ENCODE measurements at places on chromosomes 2 and 18.

GRCh38 chr2:123890148-123890547, 134.9 kb upstream of the CNTNAP5 start:
- no peak for DNase-seq

DNA sequence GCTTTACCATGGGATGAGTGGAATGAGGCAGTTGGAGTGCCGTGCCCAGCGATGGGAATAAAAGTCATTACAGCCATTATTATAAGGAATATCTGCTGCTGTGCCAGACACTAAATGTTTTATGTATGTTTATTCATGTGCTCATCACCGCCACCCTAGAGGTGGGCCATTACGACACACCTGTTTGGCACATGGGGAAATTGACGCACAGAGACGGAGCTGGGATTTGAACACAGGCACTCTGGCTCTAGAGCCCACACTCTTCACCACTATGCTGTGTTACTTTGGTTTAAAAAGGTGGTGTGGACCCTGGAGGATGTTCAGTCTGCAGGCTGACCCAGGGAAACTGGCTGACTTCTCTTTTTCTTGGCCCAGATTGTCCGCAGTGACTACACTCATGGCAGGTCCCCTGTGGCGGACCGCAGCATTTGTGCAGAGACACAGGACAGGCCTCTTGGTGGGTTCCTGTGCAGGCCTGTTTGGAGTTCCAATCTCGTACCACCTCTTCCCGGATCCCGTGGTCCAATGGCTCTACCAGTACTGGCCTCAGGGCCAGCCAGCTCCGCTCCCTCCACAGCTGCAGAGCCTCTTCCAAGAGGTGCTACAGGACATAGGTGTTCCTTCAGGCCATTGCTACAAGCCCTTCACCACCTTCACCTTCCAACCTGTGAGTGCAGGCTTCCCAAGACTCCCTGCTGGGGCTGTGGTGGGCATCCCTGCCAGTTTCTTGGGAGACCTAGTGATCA, 1.6 kb downstream of the TMEM177 start:
- no peak for DNase-seq

GRCh38 chr2:49845671-49846070, 691.4 kb upstream of the FSHR start:
- DNase-seq = no peak

DNA sequence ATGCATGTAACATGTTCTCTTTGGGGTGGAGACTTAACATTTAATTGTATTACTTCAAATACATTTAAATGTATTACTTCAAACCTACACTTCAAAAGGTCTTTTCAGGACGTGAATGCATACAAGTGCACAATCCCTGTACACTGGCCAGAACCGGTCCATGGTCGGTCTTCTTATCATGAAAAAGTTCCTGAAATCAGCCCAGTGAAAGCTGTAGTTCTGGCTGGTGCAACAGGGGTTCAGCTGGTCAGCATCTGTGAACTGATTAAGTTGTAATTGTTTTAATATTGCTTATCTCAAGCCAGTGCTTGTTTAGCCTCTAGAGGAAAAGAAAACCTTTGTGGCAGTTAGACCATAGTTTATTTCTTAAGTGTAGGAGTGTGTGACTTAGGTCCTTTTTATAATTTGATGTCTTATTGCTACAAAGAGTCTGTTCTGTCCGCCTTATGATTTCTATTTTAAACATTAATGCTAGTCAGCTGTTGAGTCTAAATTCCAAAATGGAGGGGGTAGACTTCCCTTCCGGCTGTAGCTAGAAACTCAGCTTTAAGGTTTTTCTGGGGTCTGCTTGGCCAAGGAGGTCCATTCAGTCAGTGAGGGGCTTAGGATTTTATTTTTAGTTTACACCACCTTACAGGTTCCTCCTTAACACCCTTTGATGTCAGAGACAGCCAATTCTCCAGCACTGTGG, 768 bp upstream of the CYBRD1 start:
- DNase-seq = no peak

DNA sequence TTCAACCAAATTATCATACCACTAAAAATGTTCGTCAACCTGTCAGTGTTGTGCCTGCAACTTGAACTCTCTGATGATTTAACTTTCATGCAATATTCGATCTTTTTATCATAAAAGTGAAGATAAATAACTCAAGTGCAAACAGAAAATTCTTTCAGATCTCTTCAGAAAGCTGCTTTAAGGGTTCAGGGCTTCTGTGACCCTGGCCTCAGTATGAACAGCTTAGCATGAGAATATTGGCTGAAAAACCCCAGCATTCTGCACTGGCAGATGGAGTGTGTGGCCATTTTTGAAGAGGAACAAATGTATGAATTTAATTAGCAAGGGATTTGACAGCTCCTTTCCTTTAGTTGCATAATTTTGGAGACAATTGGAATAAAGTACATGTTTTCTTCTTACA, 851.4 kb upstream of the SOX11 start:
- no peak for DNase-seq

DNA sequence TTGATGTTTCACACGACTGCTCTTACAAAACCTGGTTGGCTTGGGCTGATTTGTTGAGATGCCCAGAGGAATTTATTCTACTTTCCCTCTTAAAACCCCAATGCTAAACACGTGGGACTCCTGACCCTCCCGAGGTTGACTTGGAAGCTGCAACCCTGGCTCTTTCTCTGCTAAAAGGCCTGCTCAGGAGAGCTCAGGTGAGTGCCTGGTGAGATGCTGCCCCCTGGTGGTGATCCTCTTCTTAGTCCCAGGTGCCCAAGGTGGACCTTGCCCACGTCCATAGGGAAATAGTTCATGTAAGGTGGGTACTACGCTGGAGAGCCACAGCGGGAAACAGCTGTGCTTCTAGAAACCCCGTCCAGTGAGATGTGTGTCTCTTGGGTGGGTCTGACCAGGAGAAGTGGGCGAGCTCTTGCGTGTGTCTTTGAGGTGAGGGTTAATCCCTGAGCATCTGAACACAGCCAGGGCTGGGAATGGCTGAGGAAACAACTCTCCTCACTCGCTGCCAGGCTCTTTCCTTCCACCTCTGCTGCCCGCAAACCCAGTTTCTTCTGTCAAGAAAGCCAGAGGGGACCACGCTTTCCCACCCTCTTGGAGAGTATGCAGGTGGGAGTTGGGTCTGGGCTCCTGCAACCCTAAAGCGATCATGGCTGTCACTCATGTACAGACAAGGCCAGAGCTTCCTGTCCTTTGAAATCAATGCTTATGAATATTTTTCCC, 25.5 kb upstream of the PXDN start:
- no peak for DNase-seq

GRCh38 chr18:79902075-79902474, 49.4 kb downstream of the SLC66A2 start:
- no peak for DNase-seq

DNA sequence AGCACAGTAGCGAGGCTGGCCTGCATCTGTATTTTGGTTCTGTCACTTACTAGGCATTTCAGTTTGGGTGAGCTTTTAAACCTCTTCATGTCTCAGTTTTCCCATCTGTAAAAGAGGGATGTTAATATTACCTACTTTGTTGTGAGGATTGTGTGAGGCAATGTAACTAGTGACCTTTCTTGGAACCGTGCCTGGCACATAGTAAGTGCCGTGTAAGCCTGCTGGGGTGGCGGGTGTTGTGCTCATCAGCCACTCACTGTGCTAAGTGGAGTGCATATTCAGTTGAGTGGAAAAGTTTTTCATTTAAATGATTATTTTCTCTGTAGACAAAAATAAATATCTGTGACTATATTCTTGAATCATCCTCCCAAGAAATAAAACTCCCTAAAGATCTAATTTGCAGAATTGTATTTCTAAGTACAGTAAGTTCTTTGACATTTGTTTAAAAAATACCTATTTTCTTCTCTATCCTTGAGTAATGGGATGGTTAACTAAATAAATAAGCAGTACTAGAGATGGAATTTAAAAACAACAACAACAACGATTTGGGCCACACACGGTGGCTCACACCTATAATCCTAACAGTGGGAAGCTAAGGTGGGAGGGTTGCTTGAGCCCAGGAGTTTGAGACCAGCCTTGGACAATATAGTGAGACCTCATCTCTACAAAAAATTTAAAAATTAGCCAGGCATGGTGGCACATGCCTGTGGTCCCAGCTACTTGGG, 56.7 kb downstream of the MALT1 start:
- DNase-seq = no peak

DNA sequence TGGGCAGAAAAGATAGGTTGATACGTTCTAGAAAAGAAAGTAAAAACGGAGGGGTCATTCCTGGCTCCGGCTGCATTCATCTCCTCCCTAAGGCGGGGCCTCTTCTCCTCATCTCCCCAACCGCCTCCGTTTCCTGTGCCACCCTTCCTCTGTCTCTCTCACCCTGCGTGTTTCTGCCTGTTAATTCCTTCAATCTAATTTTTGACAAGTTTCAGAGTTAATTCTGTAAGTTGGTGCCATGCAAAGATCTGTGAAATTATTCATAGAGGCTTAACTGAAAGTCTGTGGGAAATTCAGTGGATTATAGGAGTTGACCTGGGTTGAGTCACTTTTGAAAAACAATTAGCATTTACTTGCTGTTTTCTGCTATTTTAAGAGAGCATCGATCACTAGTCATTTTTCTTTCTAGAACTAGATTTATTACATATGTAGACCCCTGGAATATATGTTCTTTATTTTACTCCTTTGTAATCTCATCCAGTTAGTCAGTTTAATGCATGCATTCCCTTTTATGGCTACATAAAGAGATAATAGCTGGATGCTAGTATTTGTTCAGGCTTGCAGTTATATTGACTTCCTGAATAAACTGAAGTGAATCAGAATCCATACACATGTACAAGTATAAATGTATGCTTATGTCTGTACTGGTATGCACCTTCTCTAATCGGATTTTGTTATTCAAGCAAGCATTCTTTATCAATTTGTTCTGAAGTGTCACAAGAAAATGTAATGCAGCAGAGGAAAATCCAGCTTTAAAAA, 91.1 kb downstream of the EML6 start:
- DNase-seq = no peak

DNA sequence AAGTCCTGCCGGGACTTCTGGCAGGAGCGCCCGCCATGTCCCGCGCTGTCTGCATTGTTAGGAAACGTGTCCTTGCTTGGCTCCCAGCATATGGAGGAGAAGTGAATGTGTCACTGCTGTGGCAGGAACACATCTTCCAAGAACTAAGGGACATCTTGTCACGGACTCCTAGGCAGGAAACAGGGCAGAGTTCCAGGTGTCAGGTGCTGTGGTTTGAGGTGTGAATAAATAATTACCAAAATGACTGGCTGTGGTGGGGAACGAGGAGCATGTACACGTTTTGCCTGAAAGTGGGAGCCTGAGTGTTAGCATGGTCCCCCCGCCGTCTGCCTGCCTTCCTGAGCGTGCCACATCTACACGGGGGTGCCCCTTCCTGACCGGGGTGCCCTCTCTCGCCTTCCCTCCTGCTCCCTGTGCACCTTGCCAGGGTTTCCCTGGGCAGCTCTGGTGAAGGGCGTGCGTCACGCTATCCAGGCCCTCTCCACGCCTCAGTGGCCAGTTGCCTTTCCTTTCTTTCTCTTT, 237.5 kb downstream of the LDLRAD4 start:
- no peak for DNase-seq

- no peak for DNase-seq
Observed at GRCh38 chr2:189050165-189050712, 76.1 kb downstream of the COL3A1 start.

- no peak for DNase-seq
Observed at GRCh38 chr2:127783101-127783500, 27.9 kb downstream of the WDR33 start.

DNA sequence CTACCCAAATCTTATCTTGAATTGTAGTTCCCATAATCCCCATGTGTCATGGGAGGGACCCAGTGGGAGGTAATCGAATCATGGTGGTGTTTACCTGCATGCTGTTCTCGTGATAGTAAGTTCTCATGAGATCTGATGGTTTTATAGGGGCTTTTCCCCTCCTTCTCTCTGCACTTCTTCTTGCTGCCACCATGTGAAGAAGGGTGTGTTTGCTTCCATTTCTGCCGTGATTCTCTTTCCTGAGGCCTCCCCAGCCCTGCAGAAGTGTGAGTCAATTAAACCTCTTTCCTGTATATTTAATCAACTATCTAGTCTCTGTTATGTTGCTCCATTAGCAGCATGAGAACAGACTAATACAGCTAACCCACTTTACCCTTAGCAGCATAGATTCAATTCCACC, 37.6 kb downstream of the CDC42EP3 start:
- DNase-seq = no peak

DNA sequence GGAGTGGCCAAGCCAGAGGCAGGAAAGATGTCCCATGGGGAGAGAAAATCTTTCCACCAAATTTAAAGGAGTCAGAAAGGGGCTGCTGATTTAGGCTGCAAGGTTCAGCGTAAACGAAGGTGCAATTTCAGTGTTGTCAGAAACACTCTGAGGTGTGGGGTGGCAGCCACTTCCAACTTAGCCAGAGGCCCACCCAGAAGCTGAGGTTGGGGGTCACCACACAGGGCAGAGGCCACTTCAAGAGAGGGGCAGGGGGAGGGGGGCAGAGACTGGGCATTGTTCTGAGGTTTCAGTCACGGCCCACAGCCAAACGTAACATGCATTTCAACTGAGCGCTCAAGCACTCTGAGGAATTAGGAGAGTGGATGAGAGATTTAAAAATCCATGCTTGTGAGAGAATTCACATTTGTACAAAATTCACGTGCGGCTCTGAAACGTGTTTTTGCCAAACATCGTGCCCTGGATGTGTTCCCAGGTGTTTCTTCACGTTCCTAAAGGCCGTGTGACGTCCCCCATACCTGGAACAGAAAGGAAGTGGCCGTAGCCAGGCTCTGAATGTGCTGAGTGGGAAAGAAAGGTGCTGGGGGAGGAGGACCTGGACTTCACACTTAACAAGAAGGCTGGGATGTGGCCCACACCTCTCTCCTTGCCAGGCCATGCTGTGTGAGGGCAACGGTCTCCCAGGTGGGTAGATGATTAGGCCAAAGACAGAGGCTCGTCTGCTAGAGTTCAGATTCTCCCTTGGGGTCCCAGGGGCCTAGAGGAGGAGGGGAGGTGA, 19.5 kb upstream of the BOK start:
- DNase-seq = no peak

DNA sequence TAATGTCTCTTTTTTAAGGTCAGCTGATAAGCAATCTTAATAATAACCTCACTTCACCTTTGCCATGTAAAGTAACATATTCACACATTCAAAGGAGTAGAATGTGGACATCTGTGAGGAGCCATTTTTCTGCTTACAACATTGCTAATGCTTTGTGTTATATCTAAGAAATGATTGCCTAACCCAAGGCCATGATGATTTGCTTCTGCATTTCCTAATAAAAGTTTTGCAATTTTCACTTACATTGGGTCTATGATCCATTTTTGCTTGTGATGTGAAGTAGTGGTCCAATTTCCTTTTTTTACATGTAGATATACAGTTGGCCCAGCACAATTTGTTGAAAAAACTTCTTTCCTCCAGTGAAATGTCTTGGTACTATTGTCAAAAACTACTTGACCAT, 22.0 kb downstream of the RELCH start:
- no peak for DNase-seq

- no peak for DNase-seq
Observed at GRCh38 chr2:74908748-74909444, 49.5 kb upstream of the POLE4 start.

- DNase-seq = no peak
Observed at GRCh38 chr18:24071779-24072178, 57.2 kb downstream of the TTC39C start.

- no peak for DNase-seq
Observed at GRCh38 chr2:218999021-218999880, 6.0 kb upstream of the CRYBA2 start.

- no peak for DNase-seq
Observed at GRCh38 chr2:112480530-112481049, 1.4 kb upstream of the TTL start.

Measured in fibroblast of skin of left quadriceps (primary cell).